Uterus (tissue), 4 donors: ENCODE measurements at places on chromosomes 5 and 9. TPM values are rescaled to one million over a fixed set of nuclear protein-coding genes. Genes with fewer than 3 reads are reported as not detected.

POU5F2 gene
- total RNA-seq, result 6.4 TPM

DNA sequence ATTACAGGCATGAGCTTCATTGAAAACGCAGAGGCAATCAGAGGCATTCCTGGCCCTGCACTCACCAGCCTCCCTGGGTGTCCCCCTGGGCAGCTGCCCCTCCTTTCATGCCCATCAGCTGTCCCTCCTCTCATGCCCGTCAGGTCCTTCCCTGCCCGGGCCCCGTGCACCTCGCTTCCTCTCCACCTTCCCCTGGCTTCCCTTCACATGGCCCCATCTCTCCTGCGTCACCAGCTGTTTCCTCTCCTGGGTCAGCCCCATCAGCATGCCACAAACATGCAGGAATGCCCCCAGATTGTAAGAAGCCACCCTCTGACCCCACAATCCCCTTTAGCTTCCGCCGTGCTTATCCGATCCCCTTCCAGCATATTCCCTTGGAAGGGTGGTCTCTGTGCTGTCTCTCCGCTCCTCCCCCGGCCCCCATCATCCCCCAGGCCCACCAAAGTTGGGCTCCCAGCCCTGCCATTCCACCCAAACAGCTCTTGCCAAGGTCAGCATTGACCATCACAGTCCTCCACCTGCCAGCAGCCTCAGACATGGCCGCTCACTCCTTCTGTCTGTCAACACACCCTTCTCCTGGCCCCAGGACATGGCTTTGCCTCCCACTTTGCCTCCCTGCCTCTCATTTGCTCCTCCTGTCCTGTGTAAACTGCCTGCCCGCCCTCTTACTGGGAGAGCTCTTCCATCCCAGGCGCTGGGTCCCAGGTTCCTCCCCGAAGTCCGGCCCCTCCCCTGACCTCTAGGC is 98.6 kb upstream of the IER5L start:
- peak; percentile 11 for DNase-seq

DNA sequence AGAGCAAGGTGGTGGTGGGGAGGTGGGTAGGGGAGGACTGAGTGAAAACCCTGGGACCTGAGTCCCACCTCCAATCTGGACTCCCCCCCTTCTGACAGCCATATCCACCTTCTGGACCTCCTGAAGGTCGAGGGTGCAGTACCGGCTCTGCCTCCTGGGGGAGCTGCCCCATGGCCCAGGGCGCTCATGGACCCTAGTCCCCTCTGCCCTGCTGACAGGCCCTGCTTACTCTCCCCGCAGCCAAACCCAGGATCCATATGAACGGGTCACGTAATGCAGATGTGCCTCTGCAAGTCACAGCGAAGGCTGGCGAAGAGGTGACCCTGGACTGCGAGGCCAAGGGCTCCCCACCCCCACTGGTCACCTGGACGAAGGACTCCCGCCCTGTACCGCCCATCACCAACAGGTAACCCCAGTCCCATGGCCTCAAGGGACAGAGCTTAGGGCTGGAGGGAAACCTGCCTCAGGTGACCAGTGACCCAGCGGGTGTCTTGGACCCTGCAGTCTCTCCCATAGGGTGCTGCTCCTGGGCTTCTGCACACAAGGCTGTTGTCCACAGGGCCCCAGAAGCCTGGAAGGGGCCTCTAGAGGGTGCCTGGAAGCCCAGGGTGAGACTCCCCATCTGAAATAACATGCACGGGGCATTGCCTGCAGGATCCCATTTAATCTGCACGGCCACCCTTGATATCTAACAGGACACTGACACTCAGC is 61.7 kb downstream of the HMCN2 start:
- no peak for DNase-seq

DNA sequence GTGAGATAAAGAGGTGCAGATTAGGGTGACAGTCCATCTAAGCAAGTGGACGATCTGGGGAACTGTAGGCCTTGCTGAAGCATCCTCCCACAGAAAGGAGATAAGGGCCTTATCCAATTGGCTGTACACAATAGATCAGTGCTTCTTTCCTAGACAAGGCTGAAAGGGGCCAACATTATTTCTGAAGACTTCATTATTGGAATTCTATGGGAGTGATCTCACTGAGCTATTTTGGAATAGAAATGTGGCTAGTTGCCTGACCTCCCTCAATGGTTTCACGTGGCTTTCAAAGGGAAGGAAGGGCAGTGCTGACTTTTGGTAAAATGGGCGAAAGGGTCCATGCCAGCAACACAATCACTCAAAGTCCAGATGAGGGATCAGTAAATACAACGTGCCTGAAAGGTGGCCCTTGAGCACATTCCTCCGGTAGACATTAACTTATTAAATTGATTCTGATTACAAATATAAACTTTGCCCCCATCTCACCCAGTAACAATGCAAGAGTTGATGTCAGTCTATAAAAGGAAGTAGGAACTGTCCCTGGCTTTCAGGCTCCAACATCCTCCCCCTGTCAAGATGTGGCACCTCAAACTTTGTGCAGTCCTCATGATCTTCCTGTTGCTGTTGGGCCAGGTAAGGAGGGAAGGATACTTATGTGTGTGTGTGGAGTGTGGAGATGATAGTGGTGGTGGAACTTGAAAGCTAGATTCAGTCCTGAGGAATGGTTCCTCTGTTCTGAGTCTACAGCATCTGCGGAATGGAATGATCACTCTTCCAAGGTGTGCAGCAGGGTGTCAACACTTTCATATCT is at the start of gene LEAP2:
Gene LEAP2 (plus strand): TSS at position 550 of the 811 bp plus-strand sequence. CDS start 27 bp downstream, at position 577.
- DNase-seq, result no peak

DNA sequence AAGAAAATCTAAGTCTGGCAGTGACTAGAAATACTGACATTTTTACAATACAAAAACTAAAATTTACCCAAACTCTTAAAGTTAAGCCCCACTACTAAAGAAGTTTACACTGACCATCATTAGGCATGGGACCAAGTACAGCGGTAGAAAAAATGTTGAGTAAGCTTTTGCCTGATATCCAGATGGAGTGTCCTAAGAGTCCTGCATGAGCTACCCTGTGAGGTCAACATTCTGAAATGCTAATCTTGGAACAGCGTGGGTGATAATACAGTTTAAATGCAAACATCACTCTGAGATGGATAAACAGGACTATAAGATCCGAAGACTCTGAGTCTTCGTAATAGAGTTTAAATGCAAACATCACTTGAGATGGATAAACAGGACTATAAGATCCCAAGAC is 189.7 kb downstream of the DCP2 start:
- no peak for DNase-seq

DNA sequence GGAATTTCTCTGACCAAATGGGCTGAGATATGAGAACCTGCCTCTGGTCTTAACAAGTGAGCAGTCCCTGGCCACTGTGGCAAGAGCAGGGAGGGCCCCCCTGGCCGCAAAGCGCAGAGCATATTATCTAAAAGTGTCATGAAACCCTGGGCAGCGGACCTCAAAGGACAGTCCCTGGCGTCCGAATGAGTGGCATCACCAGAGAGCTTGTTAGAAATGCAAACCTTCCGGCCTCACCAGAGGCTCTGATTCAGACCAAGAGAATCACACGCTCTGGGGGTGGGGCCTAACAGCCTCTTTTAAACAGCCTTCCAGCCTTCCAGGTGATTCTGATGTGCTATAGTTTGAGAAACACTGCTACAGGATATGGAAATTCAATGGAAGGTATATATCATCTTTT is 10.9 kb downstream of the PTPN3 start:
- DNase-seq, result no peak

- DNase-seq, result no peak
Observed at GRCh38 chr9:3161912-3162311, 318.0 kb upstream of the PUM3 start.

- no peak for DNase-seq
Observed at GRCh38 chr5:144247131-144247530, 76.5 kb downstream of the KCTD16 start.

DNA sequence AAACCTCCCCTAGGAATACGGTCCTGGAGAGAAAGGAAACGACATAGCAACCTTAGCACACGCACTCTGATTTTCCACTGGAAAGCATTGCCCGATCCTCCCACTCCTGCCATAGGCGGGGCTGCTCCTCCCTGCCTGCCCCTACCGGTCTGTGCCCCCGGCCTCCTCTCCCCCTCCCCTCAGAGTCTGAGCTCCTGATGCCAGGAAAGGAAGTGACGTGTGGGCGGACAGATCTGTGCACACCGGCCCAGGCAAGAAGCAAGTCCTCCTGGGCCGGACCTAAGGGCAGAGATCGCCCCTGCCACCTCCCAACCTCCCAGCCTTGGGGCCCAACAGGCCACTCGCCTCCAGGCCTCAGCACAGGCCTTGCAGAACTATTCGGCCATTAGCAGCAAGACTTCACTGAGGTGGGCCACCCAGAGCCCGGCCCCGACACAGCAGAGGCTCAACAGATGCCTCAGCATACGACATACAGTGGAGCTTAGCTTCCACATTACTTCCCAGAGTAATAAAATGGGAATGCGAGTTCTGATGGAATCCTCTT is 7.2 kb downstream of the NINJ1 start:
- DNase-seq, result peak; percentile 81

MYOT gene
- 1.0 TPM for total RNA-seq

GRCh38 chr5:2071562-2071961 is 188.8 kb upstream of the IRX4 start:
- DNase-seq, result no peak

IRGM gene
- not detected for total RNA-seq

DNA sequence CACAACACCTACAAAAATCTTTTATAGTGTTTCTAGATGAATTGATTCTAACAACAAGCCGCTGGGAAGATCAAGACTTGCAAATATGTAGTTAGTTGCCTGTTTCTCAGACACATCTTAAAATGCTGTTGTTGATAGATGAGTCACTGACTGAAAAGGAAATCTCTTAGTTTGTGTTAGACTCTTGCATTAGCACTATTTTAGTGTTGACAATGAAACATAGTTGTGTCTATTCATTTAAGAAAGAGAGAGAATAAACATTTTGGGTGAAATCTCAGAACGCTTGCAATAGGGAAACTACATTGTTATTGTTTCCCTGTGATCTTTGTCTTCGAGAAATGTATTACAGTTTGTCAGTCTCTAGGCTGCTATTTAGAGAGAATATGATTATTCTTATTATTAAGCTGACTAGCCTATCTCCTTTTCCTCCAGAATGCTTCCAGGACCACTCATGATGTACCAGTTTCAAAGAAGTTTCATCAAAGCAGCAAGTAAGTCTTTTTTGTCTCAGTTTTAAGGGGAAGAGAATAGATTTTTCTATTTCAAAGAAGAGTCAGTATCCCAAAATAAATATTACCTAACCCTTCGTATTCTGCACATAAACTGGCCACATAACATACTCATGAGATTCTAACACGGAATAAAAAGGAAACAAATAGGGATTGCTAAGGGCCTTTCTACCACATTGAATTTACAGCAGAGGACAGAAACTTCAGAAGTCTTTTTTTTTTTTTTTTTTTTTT is 285.6 kb downstream of the ARHGAP26 start:
- DNase-seq, result no peak

SPINK13 gene
- 0.41 TPM for total RNA-seq

HMMR gene
- not detected for total RNA-seq

GRCh38 chr5:26482076-26482809 is 556.1 kb downstream of the CDH9 start:
- no peak for DNase-seq

DNA sequence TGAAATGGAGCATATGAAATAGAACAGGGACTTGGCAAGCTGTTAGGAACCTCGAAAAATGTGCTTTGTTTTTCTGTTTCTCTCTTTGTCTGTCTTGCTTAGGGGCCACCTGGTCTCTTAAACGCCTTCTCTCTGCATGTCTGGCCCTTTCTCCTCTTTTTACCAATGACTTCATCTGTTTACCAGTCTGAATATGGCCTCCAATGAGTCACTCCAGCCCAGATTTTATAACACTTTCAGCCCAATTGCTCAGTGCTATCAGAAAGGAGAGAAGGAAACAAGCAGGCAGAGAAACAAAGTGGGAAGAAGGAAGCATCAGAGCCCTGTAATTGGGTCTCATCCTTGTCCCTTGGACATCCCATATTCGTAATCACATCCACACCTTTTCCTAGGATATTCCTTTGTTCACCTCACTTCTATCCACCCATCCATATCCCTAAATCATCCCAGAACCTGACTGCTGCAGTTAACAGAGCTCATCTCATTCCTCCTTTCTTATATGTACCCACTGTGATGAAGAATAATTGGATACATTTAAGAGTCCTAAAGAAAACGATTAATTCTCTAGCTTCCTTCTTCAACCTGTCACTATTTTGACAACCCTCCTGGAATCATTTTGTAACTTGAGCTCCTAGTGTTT is 151.8 kb upstream of the GPR151 start:
- peak; percentile 38 for DNase-seq

CATSPER3 gene
- total RNA-seq, result 2.7 TPM

HMHB1 gene
- not detected for total RNA-seq

CDKN2B gene
- total RNA-seq, result 0.83 TPM

DNA sequence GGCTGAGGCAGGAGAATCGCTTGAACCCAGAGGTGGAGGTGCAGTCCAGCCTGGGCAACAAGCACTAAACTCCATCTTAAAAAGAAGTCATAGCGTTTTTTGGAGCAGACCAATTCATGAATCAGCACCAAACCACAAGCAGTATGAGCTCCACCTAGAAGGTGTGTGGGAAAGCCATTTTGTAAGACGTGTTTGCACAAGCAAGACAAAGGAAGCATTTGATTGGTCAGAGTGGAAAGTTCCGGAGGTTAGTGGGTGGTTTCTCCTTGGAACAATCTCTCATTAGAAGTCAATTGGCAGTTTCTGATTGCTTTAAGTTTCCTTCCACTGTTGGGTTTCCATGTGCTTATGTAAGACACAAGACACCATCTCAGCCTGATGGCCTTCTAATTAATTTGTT is 5.0 kb downstream of the SRD5A1 start:
- no peak for DNase-seq

- DNase-seq, result peak; percentile 55
Observed at GRCh38 chr9:68538200-68538599, 2.5 kb downstream of the TMEM252 start.

CORO2A gene
- 2.8 TPM for total RNA-seq

GRCh38 chr5:76278261-76278789 is 124.8 kb upstream of the IQGAP2 start:
- DNase-seq, result no peak

DNA sequence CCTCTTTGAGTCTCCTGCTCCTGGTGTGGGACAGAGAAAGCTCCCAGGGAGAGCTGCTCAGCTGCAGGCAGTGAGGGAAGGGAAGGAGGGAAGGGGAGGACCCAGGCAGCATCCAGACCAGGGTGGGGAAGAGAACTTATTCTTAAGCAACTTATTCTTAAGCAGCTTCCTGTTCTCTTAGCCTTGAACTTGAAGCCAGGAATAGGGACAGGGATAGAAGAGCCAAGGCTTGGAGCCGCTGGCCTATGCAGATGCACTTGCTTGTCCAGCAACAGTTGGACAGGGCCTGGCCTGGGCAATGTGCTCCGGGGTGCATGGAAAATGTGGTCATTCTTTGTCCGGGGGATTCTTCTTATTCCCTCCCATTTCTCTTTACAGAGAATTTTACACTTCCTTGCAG is 31.4 kb upstream of the SPTLC1 start:
- DNase-seq, result peak; percentile 43
